HS-5 (cell line): ENCODE measurements at places on chromosomes 1 and 21.

DNA sequence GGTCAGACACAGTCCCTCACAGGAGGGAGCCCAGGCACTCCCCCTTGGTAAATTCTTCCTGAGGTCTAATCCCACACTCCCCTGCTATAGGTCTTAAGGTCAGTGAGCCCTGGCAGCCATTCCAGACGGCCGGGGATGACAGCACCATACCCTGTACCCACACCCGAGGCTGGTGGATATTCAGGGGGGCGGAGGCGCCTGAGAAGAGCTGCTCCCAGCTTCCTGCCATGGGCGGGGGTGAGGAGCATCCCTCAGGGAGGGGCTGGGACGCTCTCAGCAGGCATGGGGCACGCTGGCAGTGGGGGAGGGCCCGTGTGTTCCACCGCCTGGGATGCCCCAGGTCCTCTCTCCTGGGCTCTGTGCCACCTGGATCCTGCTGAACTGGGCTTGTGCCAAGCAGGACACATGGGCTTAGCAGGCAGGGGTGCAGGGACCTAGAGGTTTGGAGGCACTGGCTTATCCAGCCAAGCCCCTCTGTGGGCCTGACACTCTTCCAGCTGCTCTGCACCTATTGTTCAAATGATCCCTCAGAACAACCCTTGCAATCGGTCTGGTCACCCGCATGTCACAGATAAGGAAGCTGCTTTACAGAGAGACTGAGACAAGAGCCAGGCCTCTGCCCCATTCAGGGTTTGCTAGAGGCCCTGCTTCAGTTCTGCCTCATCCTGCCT lies 5.7 kb upstream of the ADGRB2 start:
- DNase-seq = no peak

DNA sequence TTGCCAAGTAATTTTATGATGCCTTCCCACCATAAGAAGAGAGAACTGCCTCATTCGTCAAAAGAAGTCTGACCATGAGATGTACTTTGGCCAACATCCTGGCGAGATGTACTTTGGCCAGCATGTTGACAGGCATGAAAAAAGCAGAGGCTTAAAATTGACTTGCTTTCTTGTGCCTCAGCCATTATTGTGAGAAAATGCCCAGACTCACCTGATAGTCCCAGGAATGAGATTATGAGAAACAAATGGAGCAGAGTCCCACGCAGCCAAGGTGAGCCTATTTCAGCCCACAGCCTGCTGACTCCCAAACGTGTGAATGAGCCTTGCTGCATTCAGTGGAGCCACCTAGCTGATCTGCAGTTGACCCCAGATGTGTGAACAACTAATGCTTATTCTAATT lies 43.5 kb upstream of the ZNF644 start:
- no peak for DNase-seq

DNA sequence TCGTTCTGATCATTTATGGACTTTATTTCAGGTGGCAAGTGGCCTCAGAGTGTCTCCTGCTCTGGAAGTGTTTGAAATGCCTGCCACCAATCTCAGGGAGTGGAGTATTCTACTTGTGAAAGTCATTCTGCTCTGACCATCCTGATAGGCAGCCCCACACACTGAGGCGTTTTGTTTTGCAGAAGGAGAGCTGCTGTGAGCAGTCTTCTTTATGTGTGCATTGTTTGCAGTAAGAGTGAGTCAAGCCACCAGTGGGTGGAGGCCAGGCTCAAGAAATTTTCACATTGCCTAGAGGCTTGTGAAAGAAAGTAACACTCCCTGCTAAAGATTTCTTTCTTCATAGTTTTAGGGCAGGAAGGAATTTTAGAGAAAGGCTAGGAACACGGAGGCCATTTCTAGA lies 204.4 kb downstream of the SLC35F3 start:
- no peak for DNase-seq

DNA sequence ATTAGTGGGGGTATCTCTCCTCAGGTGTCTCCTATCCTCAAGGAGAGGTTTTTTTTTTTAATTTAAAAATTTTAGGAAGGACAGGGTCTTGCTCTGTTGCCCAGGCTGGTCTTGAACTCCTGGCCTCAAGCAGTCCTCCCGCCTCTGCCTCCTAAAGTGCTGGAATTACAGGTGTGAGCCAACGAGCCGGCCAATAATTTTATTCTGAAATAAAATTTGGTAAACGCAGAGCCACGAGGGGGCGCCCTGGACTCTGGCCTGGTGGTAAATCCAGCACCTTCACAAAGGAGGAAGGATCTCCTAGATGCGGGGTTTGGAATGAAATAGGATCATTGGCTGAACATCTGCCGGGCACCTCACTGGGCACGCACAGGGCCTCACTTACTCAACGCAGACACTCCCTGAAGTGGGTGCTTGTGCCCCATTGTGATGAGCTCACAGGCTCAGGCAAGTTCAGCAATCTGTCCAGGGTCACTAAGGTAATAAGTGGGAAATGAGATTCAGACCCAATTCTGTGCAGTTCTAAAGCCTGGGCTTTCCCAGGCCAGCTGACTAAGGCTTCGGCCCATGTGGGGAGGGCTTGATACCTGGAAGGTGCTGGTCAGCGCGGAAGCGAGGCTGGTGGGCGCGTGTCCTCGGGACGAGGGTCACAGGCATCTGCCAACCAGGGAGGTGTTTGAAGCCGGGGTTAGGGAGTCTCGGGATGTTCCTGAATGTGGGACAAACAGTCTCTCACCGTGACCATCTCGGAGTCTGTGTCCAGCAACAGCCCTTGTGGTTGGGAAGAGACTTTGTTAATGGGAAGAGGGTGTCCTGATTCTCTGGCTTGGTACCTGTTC lies 32.7 kb upstream of the ETV3 start:
- DNase-seq = no peak

DNA sequence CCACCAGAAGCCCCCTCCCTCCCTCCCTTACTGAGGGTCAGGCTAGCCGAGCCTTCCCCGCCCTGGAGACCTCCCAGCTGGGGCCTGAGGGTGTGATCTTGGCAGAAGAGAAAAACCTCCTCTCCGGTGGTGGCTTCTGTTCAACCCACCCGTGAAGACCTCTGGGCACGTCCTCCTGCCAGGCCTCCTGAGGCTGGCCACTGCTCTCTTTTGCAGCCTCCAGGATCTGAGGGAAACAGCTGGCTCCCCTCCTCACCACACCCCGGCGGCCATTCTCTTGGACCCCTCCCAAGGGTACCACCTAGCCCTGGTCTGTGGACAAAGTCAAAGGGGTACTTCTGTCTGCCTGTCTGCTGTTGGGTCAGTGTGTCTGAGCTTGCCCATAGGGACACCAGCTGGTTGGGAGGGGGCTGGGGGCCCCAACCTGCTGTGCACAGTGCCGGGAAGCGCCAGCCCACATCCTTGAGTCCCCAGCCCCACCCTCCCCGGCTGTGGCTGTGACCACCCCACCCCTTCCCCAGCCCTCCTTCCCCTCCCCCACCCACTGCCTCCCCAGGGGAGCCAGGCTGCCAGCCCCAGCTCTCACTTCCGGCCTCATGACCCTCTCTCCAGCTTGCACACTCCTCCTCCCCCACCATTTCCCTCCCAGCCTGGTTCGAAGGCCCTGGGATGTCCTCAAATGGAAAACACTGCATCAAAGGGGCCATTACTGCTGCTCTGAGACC lies 48.1 kb downstream of the AHDC1 start:
- no peak for DNase-seq

- DNase-seq = no peak
Observed at GRCh38 chr1:6358757-6359201, 34.8 kb downstream of the ACOT7 start.

- DNase-seq = no peak
Observed at GRCh38 chr1:41448821-41449220, 35.7 kb downstream of the EDN2 start.

DNA sequence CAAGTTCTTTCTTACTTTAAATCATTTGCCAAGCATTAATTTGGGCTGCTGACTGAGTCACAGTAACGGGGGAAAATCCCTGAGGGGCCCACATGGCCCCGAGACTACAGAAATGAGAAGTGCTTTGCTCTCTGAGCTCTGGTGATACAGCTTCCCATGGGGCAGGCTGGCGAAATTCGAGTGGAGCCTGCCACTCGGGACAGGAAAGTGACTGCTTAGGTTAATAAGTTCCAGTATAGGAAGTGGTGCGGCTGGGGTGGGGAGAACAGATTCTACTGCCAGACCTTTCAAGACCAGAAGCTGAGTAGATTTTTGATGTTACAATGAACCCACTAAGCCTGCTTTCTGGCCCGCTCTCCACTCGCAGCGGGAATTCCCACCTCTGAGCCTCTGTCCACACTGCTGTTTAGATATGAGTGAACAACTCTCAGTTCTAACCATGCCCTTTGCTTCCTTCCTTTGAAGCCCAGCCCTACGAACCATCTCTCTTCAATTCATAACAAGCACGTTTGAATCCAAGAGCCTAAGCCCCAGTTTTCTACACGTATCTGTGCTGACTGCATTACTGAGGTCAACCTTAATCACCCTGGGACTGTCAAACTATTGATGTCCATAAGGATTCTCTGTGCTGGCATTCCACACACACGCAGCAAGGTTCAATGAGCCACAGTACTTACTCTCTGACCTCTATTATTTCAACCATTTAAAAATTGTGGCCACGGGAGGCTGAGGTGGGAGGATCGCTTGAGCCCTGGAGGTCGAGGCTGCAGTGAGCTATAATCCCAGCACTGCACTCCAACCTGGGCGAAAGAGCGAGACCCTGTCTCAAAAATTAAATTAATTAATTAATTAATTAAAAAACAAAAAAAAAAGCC lies 9.6 kb downstream of the ZBTB17 start:
- DNase-seq = no peak

GRCh38 chr1:183913567-183913993 lies 108.7 kb downstream of the RGL1 start:
- DNase-seq = no peak

GRCh38 chr1:231684356-231685244 lies 58.0 kb downstream of the DISC1 start:
- no peak for DNase-seq

GRCh38 chr1:170676628-170677027 lies 12.7 kb downstream of the PRRX1 start:
- DNase-seq = no peak

DNA sequence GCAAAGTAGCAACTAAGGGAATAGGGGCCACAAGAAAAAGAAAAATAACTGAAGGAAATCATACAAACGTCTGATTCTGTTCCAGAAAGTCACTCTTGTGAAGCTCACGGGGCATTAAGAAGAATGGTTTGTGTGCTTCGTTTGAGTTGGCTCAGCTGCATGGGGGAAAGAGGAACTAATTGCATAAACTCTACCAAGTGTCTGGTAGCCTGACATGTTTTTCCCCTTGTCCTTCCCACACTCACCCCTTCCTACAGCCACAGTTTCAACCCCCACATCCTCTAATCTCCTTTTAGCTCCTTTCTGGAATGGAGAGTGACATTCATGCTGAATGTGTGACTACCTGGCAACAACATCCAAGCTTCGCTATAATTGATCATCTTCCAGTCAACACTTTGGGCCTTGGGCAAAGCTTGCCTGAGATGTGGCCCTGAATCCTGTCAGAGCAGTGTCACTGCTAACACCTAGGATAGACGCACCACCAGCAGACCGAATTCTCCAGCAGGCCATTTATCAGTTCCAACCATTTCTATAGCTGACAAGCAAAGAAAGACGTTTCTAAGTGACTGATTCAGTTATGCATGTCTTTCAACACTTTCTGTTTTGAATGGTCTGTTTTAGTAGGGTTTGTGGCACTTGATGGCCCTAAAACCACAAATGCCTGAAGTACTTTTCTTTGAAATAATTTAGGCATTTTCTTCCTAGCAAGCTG lies 439.6 kb downstream of the TTLL7 start:
- no peak for DNase-seq

GRCh38 chr1:51551081-51551480 lies 32.0 kb upstream of the EPS15 start:
- DNase-seq = no peak

- no peak for DNase-seq
Observed at GRCh38 chr1:41394959-41395956, 34.0 kb downstream of the FOXO6 start.

DNA sequence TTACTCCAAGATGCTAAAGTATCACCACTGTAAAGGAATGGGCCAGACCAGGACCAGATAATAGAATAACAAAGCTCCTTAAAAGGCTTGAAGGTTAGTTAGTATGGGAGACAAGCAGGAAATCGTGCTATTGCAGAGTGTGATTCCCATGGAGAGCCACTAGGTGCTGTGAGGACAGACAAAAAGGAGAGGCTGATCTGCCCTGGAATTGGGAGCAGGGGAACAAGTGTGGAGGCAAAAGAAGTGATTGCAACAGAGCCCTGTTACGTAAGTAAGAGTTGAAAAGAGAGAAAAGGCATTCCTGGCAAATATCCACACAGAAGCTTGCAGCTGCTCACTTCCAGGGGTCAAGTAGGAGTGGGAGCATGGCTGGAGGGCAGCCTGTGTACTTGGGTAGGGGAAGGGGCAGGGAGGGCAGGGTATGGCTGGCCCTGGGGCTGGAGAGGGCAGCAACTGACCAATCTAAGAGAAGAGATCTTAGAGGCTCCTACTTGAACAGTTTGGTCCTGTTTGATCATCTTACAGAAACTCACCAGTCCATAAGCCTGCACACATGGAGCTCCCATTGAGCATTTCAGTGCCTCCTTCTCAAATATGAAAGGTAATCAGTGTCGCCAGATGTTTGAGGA lies 207.7 kb upstream of the GJB5 start:
- no peak for DNase-seq

- no peak for DNase-seq
Observed at GRCh38 chr1:27574871-27575831, 28.8 kb downstream of the AHDC1 start.

DNA sequence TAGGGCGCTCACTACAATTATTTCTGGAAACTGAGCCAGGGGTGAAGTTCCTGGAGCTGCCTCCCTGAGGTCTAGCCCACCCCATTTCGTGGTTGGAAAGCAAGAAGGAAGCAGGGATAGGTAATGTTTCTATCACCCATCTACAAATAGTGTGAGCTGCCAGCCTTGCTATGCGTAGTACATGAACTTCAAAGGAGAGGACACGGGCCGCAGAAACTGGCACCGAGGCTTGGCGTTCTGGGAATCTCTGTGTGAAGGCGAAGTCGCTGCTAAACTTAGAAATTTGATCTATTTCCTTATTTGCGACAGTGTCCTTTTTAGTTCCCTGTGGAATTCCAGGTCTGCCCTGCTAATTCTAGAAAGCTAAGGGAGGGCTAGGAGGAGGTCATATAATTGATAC lies 49.6 kb upstream of the NTPCR start:
- no peak for DNase-seq

DNA sequence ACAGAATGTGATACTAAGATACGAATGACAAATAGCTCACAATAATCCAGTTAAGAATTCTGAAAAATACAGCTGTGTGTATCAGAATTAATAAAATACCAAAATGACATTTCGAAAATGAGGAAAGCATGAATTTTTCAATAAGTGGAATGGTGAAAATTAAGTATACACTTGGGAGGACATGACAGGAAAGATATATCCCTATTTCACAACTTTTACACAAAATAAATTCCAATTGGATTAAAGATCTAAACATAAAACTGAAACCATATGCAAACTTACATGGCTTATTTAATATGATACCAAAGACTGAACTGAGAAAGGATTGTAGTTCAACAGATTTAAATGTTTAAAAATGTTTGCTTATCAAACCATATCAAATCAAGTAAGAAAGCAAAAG lies 510.4 kb upstream of the ADAMTS5 start:
- DNase-seq = no peak
